CD4-positive, alpha-beta T cell treated with Interferon gamma for 1 hour (primary cell): ENCODE measurements at places on chromosomes 1 and 21.
A peak's percentile ranks its signal among the peaks of the same experiment; 100 is the strongest.

DNA sequence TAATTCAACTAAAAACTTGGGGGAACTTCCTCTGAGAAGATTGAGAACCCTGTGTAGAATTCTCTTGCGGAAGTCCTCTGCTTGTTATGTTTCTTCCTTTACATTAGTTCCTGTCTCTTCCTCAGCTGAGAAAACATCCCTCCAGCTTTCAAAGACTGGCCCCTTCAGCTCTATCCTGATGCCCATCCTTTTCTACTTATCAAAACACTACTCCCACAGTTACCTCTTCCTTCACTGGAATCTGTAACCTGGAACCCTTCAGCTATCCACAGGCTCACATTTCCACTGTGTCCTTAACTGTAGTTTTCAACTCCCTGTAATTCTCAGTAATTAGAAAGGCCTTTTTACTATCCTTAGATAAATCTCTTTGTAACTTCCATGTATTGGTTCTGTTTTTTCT, 6.0 kb upstream of the DEDD start:
- DNase-seq = no peak

GRCh38 chr1:51840743-51841461, 37.6 kb downstream of the NRDC start:
- no peak for DNase-seq

GRCh38 chr1:162627662-162628296, 4.5 kb upstream of the DDR2 start:
- no peak for DNase-seq

DNA sequence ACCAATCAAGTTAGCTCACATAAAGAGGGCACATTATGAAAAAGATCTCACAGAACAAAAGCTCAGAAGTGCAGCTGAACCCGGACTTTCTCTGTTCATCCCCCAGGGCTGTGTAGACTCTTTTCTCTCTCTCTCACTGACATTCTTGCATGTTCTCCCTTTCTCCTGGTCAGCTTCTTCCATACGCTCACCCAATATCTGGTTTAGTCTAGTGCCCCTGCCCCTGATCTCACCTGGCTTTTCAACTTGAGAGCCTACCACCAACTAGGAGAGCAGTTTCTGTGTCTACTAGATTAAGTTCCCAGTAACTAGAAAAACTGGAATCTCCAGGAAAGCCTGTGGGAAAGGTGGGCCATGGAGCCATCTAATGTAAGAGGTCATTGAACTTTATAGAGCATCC, 126.9 kb upstream of the GRIK3 start:
- DNase-seq = no peak

DNA sequence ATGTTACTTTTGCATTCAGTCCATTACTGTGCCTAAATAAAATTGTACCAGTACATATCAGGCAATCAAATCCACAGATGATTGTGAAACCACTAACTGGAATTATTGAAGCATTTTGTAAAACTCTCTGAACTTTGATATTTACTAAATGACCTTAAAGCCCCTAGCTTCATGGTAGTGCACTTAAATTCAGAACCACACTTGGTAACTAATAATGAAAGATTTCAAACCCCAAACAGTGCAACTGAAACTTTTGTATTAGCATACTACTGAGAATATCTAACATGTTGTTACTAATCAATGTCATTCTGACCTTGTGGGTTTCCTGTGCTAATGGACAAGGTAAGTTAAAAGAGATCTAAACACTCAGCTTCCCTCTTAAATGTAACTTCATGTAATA, at the start of gene CFHR3:
Gene CFHR3, plus strand, starts transcription at position 238 of the 400 bp plus-strand sequence. Its CDS starts 47 bp downstream, at position 285.
- no peak for DNase-seq

GRCh38 chr21:27647921-27648320, 681.0 kb upstream of the ADAMTS5 start:
- no peak for DNase-seq

DNA sequence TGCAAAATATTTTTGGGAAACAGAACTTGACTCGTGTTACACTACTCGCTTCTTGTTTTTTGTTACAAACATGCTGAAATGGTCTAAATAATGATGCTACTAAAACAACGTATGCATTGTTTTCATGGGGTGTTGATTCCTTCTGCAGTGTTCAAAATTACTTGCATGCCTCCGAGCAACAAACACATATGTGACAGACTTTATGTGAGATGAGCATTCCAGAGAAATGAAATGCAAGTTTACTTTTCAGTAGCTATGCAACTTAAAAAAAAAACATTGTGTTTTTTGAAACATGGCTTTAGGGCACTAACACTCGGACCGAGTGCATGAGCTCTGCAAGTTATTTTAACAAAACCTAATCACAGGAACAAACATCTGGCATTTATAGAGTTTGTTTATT, 84.8 kb downstream of the CAMTA1 start:
- no peak for DNase-seq

GRCh38 chr21:33325222-33326067, 675 bp downstream of the IFNAR1 start:
- peak; percentile 78 for DNase-seq

DNA sequence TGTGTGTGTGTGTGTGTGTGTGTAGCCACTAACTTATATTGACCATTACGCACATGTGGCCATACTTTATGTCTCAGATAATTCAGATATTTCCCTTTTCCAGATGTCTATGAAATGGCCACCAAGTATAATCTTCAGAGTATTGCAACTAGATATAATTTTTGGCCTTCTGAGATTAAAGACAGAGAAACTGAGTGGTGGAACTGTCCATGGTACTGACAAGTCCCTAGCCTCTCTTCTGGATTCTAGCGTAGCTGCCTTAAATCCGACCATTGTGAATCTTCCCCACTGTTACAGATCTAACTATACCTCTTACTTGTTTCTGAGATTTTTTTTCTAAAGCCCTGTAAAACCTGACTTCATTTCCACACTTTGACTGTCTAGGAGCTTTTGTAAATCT, 100.0 kb upstream of the SERTAD4 start:
- DNase-seq = no peak

GRCh38 chr1:70112838-70113237, 92.5 kb downstream of the LRRC40 start:
- no peak for DNase-seq

- DNase-seq = no peak
Measured at GRCh38 chr1:246067432-246068216, 439.5 kb downstream of the SMYD3 start.

- DNase-seq = no peak
Measured at GRCh38 chr1:230286890-230287269, 139.3 kb downstream of the PGBD5 start.

DNA sequence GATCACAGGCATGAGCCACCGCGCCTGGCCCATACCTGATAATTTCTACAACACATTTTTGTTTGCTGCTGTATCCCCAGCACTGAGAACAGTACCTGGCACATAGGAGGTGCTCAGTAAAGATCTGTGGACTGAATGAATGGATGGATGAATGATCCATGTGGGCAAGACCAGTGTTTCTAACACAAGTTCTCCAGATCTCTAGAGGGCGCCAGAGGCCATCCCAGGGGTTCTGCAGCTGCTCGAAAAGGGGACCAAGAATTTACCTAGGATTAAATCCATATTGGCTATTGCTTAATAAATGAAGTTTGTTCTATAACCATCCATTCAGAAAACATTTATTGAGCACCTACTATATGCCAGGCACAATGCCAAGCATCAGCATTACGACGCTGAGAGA, 167.7 kb downstream of the ACTL8 start:
- no peak for DNase-seq

DNA sequence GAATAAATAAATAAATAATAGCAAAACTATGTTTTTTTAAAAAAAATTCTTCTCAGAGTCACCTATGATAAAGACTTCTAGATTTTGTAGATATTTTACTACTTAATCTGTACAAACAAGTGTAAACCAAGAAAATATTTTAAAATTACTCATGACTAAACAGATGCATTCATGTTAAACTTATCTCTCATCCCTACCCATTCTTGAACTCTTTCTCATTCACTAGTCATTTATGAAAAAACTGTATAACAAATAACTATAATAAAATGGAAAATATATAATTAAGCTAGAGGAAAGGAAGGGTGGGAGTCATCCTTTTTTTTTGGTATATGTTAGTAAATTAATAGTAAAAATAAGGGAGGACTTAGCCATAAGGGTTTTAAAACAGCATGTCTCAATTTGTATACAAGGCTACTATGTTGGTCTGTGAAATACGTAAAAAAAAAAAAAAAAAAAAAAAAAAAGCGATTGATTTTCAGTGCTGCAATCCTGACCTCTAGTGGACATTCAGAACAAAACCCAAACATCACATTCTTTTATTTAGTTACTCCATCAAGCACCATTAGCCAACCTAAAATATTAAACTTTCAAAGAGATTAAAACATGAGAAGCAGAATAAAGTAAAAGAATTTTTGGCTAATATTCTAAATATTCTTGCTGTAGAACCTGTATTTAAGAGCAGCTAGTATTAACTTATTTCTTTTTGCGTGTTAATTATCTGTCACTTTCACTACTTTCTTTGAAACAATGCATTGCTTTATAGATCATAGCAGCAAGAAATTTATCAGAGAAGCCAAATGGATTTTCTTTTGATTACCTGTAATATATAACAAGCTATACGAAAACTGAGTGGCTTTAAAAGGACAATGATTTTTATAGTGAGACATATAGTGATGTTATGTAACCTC, 255.8 kb upstream of the CACYBP start:
- no peak for DNase-seq

GRCh38 chr1:4978660-4979390, 324.4 kb downstream of the AJAP1 start:
- no peak for DNase-seq

DNA sequence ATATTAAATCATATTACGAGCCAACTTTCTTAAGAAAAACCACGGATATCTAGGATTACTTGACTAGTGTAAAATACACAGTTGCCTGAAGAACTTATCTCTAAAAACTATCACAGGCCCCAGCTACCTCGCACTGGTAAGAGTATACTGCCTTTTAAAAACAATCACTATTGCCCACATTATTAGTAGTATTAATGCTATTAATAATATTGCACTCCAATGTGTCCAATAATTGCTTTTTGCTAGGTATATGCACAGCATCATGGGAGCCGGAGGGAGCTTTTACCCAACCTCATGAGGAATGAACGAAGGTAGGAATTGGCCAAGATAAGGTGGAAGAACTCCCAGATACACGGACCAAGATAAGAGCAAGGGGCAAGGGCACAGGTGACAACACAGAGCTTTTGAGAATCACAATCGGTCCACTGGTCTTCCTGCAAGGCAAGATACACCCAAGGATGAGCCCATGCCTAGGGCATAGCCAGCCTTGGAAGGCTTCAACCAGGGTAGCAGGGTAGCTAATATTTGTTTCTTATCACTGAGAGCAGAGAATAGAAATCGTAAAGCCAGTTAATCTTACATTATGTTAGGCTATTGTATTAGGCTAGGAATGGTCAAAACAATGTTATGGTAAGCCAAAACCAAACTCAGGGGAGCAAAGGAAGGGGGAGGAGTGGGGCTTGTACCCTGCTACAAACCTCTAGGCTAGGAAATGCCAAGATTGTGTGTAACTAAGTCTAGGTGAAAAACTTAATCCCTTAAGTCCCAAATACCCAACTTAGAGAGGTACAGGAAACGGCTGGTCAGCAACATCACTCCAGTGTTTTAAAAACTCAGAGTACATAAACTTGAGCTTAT, 9.4 kb downstream of the GLUL start:
- no peak for DNase-seq

GRCh38 chr1:6133146-6133895, 46.8 kb downstream of the CHD5 start:
- DNase-seq = no peak

GRCh38 chr1:93638307-93638847, 43.3 kb downstream of the BCAR3 start:
- no peak for DNase-seq

DNA sequence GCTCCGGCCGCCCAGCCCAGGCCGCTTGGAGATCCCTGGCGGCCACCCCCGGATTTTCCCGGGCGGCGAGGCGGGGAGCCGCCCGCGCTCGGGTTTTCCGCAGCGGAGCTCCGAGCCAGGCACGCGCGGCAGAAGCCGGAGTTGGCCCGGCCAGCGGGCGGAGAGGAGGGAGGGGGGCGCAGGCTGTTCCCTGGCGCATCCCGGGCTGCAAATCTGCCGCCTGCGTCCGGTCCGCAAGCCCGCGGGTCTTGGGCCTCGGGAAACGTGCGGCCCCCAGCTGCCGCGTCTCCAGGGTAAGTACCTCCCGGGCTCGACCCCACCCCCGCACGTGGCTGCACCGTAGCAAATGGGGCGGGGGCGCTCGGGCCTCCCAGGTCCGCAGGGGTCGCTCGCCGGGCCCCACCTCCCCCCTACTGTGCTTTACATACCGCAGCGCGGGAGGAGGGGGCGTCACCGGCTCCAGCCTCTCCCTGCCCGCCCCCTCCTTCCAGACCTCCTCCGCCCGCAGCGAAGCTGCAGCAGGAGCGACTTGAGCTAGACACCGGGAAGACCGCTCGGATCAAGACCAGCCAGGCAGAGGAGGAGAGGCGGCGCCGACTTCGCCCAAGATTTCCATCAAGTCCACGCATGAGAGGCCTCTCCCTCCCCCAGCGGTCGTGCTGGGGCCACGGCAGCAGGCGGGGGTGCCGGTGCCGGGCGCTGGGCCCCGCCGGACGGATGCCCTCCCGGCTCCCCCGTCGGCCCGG, 1.6 kb downstream of the TMEM200B start:
- DNase-seq = no peak

GRCh38 chr21:42081138-42081537, 10.0 kb downstream of the UMODL1 start:
- peak; percentile 52 for DNase-seq
